Left ventricle myocardium inferior (tissue), 1 donor: ENCODE measurements at places on chromosomes 12 and 14. TPM values are rescaled to one million over a fixed set of nuclear protein-coding genes. Genes with fewer than 3 reads are reported as not detected.

DNA sequence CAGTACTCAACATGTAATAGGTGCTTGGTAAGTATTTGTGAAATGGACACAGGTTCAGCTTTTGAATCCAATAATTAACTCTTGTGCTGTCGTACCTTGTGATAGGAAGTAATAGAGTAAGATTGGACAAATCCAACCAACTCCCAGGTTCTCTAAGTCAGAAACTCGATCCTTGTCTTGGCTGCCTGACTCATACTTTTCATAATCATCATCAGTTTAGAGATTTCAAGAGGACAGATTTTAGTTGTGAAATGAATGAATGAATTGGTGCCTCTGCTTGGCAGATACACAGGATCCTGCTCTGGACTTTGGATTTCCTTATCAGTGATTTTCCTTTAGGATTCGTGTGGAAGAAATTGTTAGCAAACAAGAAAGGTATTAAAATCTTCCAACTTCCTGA is 1145.2 kb downstream of the AACS start:
- DNase-seq, result no peak

DNA sequence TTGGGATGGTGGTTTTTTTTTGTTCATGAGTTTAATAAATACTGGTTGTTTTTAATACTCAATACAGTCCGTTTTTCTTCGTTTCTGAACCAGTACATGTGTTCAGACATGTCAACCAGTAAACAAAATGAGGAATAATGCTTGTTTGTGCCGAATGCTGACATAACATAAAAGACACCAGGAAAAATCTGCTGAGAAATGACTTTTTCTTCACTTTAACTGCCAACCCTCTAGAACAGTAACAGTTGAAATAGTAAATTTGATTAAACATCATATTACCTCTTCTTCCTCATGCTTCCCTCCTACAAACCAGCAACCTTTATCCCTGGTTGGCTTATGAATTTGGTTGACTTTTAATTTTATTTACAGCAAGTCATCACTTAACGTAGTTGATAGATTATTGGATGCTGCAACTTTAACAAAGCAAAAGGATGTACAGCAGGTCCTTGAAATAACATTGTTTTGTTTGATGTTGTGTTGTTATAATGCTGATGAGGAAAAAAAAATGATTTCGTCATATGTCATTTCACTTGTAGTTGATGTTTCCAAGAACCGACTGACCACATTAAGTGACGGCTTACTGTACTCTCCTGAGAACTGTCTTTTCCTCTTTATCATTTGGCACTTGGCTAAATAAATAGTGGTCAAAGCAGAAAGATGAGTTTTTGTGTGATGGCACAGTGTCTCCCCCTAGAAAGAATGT is 340.5 kb downstream of the TMTC2 start:
- no peak for DNase-seq

- DNase-seq, result no peak
These were observed 336.4 kb upstream of the FBXO33 start for GRCh38 chr14:39768589-39768988.

GRCh38 chr12:93413064-93413463 is 28.7 kb downstream of the UBE2N start:
- no peak for DNase-seq

- no peak for DNase-seq
These were observed 73.9 kb downstream of the ANO4 start for GRCh38 chr12:100868487-100868886.

GRCh38 chr12:116319898-116320621 is 42.6 kb upstream of the MED13L start:
- DNase-seq, result peak; percentile 50

DNA sequence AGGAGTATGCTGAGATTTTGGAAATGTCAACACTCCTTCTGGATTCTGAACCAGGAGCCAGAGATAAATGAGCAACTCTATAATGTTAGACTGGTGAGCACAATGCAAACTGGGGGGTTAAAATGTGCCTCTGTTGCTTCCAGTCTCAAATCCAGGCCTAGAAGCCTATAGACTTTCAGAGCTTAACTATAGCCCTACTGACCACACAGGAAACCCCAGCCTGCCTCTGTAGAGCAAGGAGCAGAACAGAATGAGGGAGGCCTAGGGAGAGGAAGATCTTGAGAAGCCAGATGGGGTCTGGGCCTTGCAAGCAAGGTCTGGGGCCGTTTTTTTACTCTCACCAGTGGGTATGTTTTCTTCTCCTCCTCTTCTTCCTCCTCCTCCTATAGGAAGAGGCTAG is 225.4 kb upstream of the KITLG start:
- no peak for DNase-seq

- no peak for DNase-seq
These were observed 18.0 kb upstream of the DYRK2 start for GRCh38 chr12:67630373-67631088.

- DNase-seq, result no peak
These were observed 231.1 kb downstream of the CACNA1C start for GRCh38 chr12:2283916-2284315.

DNA sequence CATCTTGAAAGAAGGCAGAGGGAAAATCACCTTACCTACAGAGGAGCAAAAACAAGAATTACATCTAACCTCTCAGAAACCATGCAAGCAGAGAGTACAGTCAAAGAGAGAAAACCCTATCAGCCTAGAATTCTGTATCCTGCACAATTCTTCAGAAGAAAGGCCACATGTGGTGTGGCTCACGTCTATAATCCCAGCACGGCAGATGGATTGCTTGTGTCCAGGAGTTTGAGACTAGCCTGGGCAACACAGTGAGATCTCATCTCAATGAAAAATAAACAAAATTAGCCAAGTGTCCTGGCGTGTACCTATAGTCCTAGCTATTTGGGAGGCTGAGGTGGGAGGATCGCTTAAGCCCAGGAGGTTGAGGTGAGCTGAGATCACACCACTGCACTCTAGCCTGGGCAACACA is 48.2 kb downstream of the ATF7 start:
- no peak for DNase-seq

DNA sequence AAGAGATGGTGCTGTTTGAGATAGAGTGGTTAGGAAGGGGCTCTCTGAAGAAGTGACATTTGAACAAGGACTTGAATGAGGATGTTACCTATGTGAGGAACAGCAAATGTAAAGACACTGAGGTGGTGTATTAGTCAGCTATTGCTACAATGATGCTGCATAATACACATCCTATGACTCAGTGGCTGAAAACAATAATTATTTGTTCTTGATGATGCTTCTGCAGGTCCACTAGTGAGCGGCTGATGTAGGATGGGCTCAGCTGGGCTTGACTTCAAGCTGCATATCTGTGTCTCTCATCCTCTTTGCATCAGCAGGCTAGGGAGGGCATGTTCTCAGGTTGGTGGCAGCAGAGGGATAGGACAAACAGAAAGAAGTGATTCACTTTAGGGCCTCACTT is 21.4 kb upstream of the CLMN start:
- DNase-seq, result no peak

DNA sequence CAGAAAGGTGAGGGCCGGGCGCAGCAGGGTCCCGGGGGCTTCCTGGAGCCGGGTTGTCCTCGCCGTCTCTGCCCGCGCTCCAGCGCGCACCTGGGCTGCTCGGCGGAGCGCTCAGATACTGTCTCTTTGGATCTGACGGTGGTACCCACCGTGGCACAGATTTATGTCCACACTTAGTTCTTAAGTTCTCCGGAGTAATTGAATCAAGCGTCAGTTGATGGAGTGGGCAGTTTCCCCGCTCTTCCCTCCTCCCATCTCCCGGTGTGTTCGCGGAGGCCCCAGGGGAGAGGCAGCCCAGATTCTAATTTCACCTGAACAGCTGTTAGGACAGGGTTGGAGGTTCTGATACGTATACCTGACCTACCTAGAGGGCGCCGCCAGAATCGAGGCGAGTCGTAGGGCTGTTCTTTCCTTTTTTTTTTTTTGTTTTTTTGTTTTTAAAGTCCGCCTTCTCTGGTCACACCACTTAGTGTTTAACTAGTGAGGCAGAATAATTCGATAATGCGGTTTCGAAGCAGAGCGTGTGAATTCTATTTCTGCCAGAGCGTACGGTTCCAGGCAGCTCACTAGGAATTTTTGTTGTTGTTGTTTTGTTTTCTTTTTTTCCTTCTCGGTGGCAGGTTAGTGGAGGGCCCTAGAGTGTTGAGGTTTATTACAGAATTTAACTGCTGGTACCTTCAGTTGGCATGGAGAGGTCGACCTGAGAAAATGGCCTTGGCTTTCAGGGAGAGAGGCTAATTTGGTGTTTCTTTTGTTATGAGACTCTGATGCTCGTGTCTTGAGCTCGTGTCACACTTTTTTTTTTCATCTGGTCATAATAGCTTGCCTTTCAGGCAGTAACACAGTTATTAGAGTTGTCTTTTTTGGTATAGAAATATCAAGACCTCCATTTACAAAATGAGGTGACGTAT is 22.3 kb upstream of the GNS start:
- DNase-seq, result no peak

DNA sequence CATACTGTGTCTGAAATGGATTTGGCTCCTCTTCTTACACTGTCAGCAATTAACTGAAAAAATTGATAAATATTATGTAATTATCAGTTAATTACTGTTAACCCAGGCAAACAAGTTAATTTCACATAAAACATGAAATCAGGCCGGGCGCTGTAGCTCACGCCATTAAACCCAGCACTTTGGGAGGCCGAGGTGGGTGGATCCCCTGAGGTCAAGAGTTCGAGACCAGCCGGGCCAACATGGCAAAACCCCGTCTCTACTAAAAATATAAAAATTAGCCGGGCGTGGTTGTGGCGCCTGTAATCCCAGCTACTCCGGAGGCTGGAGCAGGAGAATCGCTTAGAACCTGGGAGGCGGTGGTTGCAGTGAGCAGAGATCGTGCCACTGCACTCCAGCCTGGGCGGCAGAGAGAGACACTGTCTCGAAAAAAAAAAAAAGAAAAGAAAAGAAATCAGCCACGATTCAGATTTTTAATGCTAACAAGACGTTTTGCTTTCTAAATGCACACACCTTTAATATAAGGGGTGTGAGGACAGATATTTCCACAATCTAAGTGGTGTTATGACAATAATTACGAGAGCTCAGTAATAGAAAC is 473 bp upstream of the TMEM19 start:
- no peak for DNase-seq

GRCh38 chr12:103468837-103469236 is 26.9 kb downstream of the C12orf42 start:
- no peak for DNase-seq

GRCh38 chr12:132275631-132276030 is 53.8 kb downstream of the GALNT9 start:
- DNase-seq, result no peak

GRCh38 chr12:70078161-70078560 is 165.1 kb upstream of the CNOT2 start:
- no peak for DNase-seq

DNA sequence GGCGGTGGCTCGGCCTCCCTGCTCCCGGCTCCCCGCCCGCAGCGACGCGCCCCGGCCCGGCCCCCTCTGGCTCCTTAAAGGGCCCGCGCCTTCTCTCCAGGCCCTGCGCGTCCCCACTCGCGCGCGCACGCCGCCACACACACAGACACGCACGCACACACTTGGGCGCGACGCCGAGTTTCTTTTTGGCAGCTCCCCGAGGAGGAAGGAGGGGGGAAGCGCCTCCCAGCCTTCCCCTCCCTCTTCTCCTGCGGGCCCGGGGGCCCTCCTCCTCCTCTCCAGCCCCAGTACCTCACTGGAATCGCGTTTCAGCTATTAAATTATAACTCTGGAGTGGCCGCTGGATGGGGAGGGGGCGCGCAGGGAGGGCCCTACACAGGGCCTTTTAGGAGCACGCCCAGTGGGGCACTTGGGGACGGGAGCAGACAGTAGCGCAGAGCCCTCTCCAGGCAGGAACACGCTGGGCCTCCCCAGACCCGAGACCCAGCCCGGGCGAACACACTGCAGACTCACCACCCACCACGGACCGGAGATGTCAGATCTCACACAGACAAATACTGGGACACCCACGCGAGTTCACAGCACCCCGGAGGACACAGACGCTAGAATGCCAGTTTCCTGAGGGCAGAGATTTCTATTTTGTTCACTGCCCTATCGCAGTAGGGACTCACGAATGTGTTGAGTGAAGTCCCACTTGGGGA is 411 bp upstream of the NCOR2 start:
- peak; percentile 97 for DNase-seq

- no peak for DNase-seq
These were observed 709.2 kb downstream of the TMEM121 start for GRCh38 chr14:106235356-106236159.

DNA sequence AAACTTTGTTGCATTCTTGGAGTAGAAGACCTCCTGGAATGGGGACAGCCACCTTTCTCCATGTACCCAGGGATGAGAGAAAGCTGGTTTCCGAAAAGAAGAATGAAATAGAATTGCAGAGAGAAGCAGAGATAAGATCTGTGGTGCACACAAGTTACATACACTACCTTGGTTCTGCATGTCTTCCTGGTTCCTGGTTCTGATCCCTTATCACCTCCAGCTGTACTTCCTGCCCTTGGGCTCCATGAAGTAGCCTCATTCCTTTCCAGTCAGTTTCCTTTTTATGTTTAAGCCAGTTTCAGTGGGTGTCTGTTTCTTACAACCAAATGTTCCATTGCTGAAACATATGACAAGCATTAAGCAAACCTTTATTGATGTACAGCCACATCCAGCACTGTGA is 69.3 kb downstream of the FBXW8 start:
- DNase-seq, result no peak

DNA sequence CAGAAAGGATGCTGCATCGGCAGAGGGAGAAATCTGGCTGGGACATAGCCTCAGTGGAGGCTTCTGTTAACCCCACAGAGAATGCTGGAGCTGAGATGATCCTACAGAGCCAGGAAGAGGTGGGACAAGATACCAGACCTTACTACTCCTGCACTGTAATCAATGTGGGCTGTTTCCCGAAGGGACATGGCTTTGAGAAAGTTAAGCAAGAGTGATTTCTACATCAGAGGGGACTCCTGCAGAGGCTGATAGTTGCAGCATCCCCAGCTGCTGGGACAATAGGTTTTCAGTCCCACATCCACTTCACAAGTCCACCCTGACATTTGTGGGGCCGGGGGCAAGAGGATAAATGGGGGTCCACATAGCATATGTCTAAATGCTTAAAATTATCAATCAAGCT is 22.5 kb upstream of the CMKLR1 start:
- no peak for DNase-seq

Gene OASL
- total RNA-seq, result 0.25 TPM

Gene FOXG1
- not detected for total RNA-seq

Gene KERA
- not detected for total RNA-seq

Gene INHBC
- total RNA-seq, result not detected

Gene KRT6A
- total RNA-seq, result not detected

Gene LRRC9
- 0.19 TPM for total RNA-seq

Gene SPTB
- total RNA-seq, result 82.2 TPM
